A549 (cell line): ENCODE measurements at places on chromosomes 12 and 14.
A peak's percentile ranks its signal among the peaks of the same experiment; 100 is the strongest.

DNA sequence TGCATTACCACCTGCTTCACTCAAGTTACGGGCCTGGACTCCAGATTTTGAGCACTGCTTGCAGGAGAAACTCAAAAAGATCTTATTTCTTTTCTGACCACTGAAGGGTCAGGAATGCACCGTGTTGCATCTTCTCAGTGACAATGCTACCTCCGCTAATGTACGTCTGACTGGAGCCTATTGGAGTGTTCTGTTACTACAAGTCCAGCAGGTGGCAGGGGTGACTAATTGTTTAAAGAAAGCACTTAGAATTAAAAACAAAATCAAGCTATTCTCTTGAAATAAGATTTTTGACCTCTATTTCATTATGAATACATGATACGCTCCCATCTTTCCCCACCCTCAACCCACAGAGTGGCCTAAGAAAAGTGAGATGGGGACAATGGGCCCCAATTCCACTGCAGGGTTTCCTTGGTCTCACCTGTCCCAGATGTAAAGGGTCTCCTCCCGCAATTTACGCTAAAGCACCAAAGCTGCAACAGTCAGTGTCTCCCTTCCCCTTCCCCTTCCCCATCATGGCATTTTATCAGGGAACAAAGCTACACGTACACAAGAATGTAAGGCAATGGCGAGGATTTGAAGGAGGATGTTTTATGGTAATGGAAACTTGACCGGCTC, 2.2 kb downstream of the TBPL2 start:
- DNase-seq = peak; percentile 71

- DNase-seq = no peak
Measured at GRCh38 chr14:90602088-90602687, 205.4 kb downstream of the CALM1 start.

DNA sequence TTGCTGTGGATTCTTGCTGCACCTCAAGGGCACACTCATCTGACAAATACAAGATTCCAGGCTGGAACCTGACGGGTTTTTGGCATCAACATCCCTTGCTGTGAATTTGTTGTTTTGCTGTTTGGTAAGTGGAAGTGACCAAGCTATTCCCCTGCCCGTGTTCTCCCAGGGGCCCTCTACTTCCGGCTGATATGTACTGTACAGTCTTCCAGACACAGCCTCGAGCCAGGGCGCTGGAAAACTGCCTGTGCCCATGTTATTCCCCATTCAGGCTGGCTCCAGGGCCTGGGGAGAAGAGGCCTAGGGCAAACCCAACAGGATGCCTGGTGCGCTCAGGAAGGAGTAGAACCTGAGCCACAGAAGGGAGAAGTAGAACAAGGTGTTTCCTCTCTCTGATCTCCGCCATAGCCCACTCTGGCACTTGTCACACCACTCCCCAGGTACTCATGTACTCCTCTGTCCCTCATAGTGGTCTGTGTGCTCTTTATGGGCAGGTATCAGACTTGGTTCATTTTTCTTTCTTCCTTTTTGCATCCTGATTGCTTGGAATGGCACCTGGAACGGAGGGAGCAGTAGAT, 67.8 kb upstream of the LTA4H start:
- no peak for DNase-seq

DNA sequence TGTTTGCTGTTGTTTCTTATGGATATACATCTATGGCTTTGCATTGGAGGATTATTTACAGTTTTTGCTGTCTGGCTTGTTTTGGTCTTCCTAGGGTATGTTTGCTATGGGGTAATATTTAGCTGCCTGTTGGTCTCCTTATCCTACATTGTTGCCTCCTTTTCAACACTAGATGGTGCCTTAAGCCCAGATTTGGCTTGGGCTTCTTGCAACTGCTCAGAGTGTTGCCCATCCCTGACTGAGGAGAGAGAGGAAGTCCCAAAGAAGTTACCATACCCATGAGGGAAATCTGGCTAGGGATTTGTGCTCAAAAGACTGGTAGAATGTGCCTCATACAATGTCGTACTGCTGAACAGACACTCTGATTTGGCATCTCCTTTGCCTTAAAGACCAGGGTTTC, 94.6 kb upstream of the MUCL1 start:
- DNase-seq = no peak

DNA sequence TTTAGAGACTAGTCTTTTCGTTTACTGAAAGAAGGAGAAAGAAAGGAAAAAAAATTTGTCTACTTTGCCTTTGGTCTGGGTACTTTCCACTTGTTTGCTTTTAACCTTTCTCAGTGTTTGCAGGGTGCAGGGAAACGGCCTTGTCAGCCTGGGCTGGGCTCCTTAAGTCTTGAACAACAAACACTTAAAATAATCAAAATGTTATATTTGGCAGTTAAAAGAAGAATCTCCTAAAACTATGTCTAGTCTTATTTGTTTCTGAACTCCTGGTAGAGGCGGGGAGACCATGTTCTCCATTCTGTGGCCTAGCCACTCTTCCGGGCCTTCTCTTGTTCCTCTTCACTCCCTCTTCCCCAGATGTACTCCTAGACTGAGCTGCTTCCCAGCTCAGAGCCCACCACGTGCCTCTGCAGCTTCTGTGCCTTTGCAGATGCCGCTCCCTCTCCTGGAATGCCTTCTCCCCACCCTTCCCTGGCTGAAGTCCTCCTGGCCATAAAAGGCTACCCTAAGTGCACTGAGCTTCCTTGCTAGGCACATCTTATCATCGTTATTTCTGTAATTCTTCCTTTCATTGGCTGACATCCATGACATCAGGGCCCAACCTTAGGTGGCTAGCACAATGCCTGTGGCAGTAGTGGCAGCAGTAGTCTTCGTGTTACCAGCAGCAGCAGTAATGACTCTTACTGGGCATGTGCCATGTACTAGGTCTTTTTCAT, 432.9 kb downstream of the ZFP36L1 start:
- peak; percentile 78 for DNase-seq

GRCh38 chr12:71772735-71773134, 18.1 kb downstream of the RAB21 start:
- DNase-seq = no peak

DNA sequence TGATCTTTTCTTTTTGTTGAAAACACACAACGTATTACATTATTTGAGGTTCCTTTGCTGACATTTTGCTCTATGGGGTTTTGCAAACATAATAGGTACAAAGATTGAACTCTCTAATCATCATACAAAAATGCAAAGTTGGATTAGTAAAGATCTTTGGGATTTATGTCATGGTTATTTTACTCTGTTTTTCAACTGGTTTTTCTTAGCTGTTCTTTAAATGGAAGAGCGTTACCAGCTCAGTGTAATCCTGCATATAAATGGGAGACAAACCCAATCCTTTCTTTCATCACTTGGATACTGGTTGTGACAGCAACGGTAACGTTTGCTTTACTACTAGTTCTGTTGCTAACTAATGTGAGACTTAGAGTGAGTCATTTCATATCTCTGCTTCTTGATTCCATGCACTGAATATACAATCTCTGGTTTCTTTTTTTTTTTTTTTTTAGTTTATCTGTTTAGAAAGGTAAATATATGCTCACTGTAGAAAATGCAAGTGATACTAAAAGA, 104.9 kb upstream of the NOVA1 start:
- DNase-seq = peak; percentile 10

- no peak for DNase-seq
Measured at GRCh38 chr14:72783741-72784140, 110.2 kb downstream of the DPF3 start.

DNA sequence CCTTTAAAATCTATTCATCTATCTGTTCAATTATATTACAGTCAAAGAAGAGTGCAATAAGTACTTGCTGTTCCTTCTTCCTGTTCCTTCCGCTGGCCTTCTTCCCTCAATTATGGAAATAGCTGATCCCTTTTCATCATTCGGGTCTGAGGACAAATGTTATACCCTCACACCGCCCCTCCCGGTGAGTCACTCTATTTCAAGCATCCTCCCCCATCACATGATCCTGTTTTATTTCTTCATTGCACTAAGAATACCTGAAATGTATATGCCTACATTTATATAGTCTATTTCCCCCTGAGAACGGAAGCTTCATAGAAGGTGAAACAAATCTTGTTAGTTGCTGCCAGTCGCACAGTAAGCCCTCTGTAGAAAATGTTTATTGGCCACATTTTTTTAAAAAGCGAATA, 2.5 kb downstream of the SLC38A1 start:
- DNase-seq = peak; percentile 46

- DNase-seq = no peak
Measured at GRCh38 chr14:102831163-102831804, 54.0 kb downstream of the TRAF3 start.

- DNase-seq = no peak
Measured at GRCh38 chr14:88631091-88631490, 68.3 kb downstream of the ZC3H14 start.

DNA sequence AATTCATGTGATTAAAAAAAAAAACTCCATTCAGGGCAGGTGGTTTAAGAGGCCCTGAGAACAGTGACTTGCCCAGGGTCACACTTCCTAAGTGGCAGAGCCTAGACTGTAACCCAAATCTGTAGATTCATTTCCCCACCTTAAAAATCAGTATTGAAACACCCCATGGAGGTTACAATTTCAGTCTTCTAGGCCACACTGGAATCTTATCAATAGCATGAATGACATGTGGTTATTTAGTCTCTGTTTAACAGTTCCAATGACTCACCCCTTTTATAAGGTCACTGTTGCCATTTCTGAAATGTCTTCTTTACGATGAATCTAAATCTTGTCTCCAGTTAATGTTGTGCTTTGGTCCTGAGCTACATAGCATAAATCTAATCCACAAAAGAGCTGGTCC, 262.3 kb upstream of the GRIP1 start:
- DNase-seq = no peak

DNA sequence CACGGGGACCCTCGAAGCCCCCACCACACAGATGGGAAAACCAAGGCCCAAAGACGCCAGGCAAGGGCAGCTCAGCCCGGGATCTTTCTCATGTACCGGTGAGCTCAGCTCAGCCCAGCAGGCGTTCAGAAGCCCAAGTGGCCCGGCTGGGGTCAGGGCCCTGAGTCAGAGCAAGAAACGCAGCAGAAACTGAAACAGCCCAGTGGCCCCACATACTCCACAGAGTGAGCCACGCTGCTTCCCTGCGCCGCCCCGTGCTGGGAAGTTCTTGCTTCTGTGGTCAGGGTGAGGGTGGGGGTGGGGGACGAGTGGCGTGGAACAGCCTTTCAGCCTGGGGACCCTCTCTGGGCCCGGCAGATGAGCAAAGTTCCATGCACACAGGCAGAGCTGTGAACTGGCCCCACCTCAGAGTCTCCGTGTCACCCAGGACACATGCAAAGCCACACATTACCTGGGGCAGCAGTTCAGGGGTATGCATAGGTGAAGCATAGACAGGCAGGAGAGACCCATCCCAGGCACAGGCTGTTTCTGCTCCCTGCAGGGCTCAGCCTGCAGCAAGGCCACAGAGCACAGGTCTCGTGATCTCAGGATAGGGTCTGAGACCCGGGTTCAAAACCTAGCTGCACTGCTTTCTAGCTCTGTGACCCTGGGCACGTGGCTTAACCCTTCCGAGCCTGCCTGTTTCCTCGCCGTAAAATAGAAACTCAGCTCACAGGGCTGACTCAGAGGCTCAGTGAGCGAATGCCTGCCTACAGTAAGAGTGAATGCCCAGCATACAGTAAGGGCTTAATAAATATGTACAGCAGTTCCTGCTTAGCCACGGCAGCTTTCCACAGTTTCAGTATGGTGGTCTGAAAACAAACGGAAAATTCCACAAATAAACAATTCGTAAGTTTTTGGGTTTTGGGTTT, 21.6 kb downstream of the NCOR2 start:
- no peak for DNase-seq

GRCh38 chr14:23512156-23512555, 39.4 kb downstream of the ZFHX2 start:
- DNase-seq = no peak

- DNase-seq = no peak
Measured at GRCh38 chr14:59707778-59708561, 131.4 kb upstream of the CCDC175 start.

GRCh38 chr14:74616996-74617700, 5.1 kb upstream of the LTBP2 start:
- no peak for DNase-seq

GRCh38 chr14:83711046-83711445, 1818.9 kb upstream of the FLRT2 start:
- DNase-seq = no peak

- DNase-seq = no peak
Measured at GRCh38 chr14:98924046-98924445, 348.0 kb downstream of the BCL11B start.

DNA sequence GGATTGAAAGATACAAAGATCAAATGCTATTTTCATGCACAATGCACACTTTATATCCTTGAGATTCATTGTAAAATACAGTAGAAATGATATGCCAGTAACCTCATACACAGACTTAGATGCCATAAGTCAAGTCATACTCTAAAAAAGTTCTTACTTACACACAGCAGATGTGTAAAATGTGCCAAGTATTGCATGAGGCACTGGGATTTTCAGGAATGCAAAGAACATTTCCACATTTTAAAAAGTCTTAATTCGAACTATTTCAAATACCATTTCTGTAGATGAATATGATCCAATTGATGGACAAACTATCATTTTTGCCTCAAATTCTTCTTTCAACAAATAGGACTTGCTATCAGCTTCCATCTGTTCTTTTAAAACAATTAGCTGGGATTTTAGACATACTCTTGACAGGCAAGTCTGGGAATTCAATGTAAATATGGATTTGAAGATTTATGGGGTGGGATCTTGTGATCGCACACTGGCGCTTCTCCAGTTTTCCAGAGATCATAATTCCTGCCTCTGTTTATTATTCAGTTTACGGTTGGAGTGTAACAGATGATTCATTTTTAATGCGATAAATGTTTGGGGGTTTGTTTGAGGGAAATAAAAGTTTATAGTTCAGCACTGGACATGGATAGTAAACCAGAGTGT, 183.8 kb downstream of the PAX9 start:
- no peak for DNase-seq

GRCh38 chr14:62988967-62989366, 56.3 kb downstream of the KCNH5 start:
- DNase-seq = no peak

- peak; percentile 39 for DNase-seq
Measured at GRCh38 chr12:121295746-121296617, 527 bp downstream of the CAMKK2 start.

DNA sequence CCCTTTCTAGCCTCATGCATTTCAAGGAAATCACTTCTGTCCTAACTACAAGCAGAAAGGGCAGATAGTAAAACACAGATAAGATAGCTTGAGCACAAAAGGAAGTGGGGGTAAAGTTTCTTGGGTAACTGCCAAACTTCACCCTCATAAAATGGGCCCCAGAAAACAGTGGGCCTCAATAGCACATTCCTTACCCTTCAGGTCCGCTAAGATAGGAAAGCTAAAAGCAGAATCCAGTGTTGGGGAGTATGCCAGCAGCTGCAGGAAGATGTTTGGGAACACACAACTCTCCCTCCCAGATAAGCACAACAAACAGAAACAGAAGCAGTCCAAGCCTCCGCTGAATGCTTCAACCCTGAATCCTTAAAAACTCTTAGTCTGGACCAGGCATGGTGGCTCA, 110.9 kb upstream of the MGAT4C start:
- no peak for DNase-seq

GRCh38 chr12:6672143-6672542, 9.2 kb upstream of the ING4 start:
- DNase-seq = no peak
